EL (cell line): ENCODE measurements at places on chromosomes 5 and 9.

DNA sequence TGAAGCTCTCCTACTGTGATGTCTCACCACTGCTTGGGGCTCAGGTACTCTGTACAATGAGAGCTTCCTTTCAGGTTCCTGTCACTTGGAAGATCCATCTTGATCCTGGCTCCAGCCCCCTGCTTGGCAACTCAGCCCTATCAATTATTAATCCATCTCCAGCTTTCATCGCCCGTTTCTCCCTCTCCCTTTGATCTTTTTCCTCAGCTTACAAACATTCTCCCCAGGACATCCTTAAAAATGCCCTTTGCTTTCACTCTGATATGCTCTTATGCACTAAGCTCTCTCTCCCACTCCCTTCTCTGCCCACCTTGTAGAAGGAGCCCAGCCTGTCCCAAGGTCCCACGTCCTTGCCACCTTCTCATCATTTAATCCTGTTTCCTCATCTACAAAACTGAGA is 109.0 kb downstream of the FRMD3 start:
- DNase-seq, result no peak

DNA sequence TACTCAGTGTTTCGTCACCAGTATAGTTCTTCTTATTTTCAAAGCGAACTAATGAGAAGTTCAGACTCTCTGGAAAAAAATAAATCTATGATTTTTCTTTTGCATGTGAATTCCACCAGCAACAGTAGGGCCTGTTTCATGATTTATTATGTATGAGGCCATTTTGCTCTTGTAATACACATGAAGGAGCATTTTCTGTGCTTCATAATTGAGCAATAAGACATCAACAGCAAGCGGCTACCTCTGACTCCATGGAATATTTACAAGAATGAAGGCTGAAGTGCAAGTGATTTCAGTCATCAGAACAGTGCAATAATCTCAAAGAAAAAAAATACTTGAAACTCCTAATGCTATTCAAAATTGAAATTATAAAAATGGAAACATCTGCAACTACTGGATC is 282.9 kb upstream of the EDIL3 start:
- DNase-seq, result no peak

- DNase-seq, result no peak
These were observed 134.7 kb downstream of the DPYSL3 start for GRCh38 chr5:147375151-147375550.

- DNase-seq, result peak; percentile 49
These were observed 48.8 kb upstream of the FST start for GRCh38 chr5:53431665-53432064.

GRCh38 chr9:69371001-69371400 is 46.0 kb downstream of the ENTREP1 start:
- no peak for DNase-seq

- peak; percentile 86 for DNase-seq
These were observed 157.0 kb upstream of the RAI14 start for GRCh38 chr5:34499001-34499734.

DNA sequence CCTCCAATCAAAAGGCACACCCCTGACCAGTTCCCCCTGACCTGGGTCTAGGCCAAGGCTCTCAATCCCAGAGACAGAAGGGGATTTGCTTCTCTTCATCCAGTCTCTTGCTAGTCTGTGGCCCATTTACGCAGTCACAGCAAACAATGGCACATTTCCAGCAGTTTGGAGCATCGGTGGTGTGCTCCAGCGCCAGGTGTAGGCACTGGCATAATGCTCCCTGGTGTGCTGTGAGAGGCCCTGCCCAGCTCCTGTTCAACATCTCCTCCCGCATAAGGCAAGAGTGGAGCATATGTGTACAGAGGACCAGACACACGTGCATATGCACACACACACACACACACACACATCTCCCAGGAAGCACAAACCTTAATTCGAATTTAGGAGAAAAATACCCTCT is 79.5 kb upstream of the ERCC6L2 start:
- DNase-seq, result no peak

GRCh38 chr9:21591221-21592062 is 109.3 kb upstream of the IFNE start:
- DNase-seq, result peak; percentile 98
